ENCODE measurements at places on chromosomes 11 and 22. TPM values are rescaled to one million over a fixed set of nuclear protein-coding genes. Genes with fewer than 3 reads are reported as not detected.

Gene MRGPRX3
- not detected for total RNA-seq

GRCh38 chr11:93249459-93250220 is 51.8 kb upstream of the SLC36A4 start:
- DNase-seq = no peak

Gene LRRC4C
- total RNA-seq = under 0.01 TPM

DNA sequence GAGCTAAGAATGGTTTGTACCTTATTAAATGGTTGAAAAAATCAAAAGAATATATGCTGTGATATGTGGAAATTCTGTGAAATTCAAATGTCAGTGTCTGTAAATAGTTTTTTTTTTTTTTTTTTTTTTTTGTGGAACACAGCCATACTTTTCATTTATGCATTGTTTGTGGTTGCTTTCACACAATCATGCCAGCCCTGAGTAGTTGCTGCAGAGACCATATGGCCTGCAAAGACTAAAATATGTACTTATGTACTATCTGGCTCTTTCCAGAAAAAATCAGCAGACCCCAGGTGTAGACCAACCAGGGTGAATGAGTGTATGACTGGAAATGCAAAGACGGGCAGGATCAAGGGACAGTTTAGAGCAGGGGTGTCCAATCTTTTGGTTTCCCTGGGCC is 98.3 kb downstream of the PTPRJ start:
- DNase-seq = peak; percentile 19

DNA sequence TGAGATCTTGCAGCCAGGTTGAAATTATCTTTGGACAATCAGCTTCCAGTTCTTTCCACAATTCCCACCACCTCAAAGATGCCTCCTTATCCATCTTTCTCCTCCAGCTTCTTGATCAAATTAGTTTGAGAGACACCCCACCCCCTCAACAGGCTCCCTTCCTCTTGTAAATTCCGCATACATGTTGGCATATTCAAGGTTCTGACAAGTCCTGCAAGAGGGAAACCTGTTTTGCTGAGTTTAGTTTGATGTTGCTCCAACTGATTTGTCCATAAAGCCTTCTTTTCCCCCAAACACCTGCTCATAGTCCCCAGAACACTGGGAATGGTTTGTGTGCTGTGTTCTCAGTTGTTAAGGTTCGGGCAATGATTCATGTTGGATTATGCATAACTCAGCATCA is 73.6 kb downstream of the MYO18B start:
- DNase-seq = no peak

DNA sequence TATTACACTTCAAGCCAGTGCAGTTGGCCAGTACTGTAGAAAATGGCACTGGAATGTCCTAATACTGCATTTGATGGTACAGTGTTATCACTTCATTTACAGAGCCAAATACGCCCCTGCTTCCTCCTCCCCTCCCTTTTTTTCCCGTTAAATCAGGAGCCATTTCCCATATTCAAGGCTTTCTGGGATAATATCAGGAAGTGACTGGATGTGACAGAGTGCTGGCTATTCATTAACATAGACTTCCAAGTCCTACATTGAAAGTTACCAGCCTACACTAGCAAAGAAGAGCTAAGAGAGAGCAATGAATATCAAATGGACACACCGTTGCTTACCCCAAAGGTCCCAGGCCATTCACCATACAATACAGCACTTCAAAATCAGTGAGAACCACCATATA is 32.1 kb upstream of the ABCC8 start:
- no peak for DNase-seq

Gene PGA4
- not detected for total RNA-seq

DNA sequence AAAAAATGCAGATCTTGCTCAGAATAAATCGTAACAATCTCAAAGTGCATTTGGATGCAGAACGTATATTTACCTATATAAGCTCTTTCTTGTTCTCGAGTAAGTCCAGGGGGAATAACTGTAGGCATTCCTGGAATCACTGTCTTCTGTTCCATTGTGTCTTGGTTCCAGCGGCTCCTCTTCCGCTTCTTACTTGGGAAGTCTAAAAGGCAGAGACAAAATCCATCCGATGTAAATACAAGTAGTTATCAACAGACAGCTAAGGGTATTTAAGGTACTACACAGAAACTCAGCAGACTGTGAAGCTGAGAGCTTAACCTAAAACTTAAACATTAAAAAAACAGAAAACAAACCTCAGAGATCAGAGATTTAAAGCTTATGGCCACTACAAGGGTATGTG is 1.9 kb downstream of the SF1 start:
- no peak for DNase-seq

- DNase-seq = peak; percentile 69
Measured at GRCh38 chr11:73141309-73142127, 600 bp downstream of the FCHSD2 start.

DNA sequence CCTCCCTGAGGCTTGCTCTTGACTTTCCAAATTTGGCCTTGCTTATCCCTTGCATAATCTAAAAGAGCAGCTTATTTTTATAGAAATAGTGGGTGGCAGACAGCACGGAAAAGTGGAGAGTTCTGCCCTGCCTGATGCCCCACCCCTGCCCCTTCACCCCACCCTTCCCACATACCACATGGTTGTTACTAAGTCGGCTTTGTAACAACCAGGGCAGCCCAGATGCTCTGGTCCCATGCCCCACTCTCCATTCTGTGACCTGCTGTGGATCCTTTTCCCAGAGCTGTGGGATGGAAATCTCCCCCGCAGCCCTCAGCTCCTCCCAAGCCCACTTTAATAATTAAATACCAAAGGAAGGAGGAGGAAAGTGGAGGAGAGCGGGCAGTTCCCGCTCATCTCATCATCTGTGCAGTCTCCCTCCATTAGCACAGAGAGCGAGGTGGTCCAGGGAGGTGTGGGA is 10.9 kb downstream of the MRGPRF start:
- no peak for DNase-seq

Gene UPK3A
- total RNA-seq = not detected
